ENCODE measurements at places on chromosomes 12 and 14.

- peak; percentile 19 for DNase-seq
Observed at GRCh38 chr12:48002773-48003218, 1.5 kb downstream of the COL2A1 start.

- DNase-seq: no peak
Observed at GRCh38 chr14:73663548-73664212, 18.9 kb downstream of the DNAL1 start.

GRCh38 chr12:131915823-131916222 lies 13.3 kb upstream of the PUS1 start:
- no peak for DNase-seq

DNA sequence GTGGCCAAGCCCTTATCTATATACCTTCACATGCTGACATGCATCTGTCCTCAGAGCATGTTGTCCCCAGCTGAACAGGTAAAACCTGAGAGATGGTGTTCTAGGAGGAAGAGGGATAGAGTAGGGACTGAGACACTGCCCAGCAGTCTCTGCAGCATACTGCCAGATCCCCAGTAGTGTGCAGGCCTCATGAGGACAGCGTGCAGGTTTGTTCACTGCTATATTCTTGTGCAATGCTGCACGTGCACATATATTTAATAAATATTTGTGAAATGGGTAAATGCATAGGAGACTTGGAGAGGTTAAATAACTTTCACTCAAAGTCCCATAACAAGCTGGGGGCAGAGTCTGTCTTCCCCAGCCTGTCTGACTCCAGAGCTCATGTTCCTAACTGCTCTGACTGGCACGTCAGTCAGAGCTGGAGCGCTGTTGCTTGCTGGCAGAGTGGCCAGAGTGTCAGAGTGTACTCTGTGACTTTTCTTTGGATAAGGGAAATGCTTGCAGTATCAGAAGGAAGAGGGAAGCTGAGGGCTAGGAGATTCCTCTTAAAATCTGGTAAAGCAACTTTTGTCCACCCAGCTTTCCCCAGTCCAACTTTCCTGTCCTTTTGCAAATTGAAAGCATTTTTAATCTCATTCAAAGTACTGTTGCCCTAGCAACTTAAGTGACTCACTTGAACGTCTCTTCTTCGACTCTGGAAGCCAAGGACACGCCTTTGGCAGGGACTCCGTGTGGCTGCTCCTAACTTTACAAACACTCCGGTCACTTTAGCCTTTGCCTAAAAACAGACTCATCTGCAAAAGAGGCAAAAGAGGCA lies 14.9 kb upstream of the POLR3B start:
- DNase-seq: peak; percentile 70

- peak; percentile 27 for DNase-seq
Observed at GRCh38 chr12:12334367-12335040, 15.5 kb downstream of the MANSC1 start.

DNA sequence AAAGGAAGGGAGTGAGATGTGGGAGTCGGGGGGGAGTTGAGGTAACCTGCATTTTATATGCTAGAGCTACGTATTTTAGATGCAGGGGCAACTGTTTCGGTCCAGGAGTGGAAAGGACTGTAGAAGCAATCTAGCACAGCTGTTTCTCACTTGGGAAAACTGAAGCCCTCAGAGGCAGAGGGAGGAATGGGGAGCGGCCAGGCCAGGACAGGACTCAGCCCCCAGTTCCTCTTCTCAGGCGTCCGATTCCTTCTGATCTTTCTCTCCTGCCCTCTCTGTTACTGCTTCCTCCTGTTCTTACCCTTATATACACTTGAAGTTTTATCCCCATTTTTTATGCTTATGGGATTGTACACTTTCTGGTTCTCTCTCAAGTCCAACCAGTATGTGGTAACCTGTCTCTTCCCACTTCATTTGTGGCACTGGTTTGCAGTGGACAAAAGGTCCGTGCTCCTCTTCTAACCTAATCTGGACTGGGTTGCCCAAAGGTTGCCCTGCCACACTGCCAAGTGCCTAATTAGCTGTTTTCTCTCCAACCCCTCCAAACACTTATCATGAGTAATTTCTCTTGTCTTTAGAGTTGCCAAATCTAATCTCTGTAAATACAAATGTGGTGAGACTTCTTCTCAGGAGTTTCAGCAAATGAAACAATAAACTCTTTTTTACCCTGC lies 16.2 kb downstream of the LPCAT3 start:
- no peak for DNase-seq

- no peak for DNase-seq
Observed at GRCh38 chr14:44589180-44589579, 82.1 kb upstream of the FSCB start.

GRCh38 chr12:57222286-57223190 lies 5.9 kb downstream of the NXPH4 start:
- DNase-seq: no peak

All from astrocyte (in vitro differentiated cells and primary cell).